ENCODE measurements at places on chromosomes 5 and 9.

DNA sequence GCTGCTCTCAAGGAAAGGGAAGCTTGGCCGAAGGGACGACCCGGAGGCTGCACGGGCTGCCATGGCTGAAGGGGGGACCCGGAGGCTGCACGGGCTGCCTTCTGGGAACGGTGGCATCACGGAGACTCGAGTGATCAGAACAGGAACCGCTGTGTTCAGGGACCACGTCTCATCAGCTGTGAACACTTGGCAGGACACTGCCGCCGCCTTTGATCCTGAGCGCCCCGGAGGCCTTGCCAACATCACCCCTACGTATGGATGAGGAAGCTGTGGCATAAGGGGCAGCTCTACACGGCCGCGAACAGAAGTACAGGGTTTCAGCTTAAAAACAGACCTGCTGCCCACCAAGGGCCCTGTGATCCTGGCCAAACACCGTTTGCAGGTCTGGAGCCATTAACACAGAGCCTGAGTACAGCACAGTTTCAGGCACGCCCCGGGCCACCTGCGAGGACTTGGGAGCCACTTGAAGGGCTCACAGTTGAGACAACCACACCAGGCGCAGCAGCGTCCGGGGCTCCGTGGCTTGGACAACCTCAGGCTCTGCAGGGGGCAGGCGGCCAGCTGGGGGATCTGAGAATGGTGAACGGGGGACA, 23.9 kb upstream of the TERT start:
- DNase-seq = no peak

DNA sequence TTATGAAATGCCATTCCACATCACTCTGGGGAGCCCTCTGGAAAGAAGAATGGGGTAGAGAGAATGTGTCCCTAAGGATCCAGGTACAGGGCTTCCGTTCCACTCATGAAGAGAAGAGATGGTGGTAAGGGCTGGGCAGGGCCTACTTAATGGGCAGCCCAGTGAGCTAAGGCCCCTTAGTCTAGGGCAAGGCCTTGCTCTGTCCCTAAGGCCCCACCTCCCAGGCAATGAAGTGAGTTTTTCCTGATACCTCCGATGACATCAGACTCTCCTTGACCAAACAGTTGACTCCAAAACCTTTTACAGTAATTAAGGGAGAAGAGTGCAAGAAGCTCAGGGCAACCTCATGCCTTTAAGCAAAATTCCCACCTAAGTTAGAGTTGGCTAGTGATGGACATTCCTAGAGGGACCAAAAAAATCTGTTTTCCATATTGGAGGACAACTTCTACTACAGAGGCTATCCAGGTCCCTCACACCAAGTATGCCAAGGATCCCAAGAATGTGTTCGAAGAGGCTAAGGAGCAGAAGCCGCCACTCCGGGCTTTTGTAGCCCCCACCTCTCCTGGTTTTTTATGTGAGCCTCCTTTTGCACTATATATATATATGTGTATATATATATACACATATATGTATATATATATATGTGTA, 5.9 kb downstream of the KLF9 start:
- no peak for DNase-seq

- DNase-seq = no peak
Measured at GRCh38 chr5:147017191-147017590, 138.6 kb upstream of the PPP2R2B start.

DNA sequence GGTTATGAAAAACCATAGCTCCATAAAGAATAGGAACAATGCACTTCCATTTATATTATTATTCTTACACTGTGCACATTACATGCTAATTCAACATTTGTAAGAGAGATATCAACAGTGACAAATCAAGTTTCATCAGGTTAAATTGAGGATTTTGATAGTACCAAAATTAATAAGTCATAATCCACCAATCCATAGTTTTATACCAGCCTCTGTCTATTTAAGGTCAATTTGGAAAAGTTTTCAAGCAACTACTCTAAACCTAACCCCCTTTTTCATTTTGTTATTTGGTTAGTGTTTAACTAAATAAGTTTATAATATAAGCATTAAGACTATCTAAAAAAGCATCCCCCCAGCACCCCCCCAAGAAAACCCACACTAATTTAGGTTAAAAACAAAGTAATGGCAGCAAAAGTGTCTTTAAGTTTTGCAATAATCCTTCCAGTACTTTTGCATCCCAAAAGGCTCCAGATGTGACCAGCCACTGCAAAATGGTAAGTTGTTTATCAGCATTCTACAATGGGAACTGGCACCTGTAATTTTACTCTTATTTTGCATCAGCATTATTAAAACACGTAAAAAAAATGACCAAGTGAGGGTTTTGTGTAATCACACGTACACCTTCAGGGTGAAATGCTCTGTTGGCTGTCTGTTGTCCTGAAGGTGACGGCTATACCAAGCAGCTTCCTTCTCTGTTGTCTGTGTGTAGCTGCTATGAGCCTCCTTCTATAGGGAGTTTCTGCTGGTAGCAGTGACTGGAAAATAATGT, 36.8 kb upstream of the SSBP2 start:
- peak; percentile 70 for DNase-seq

DNA sequence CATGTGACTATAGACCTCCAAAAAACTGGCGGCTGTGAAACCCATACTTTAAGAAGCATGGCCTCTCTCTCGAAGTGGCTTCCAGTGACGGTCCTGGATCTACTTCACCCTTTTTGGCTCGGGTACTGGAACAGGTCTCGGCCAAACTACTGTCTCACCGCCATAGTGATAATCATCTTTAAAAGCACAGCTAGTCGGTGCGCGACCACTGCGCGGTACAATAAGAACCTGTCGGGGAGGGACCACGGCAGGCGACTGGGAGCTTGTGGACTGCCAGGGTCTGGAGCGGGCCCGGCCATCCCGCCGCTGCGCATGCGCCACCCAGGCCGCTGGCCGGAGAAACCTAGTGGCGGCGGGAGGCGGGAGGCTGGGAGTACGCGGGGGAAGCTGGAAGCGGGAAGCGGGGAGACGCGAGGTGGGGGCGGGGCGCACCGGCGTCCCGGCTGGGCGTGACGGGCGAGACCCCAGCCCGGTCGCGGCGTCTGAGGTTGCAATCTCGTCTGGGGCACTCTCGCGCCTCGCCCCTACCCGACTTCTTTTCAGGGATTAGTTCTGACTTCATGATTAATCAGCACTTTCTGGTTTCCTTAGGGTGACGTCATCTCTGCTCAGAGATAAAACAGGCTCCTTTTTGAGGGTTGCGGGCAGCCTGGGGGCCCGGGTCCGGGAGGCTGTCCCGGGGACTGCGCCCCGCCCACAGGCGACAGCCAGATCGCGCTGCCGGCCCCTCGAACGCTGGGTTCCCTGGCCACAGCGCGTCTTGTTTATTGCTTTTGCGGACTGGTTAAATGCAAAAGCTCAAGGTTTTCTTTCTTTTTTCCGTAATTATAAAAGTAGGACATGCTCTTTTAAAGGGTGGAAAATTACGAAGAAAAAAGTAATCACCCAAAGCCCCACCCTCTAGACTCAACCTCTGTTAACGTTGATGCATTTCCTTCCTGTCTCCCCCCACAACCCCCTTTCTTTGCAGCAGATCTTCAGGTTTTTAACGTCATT, 266.8 kb downstream of the CWC27 start:
- peak; percentile 91 for DNase-seq

- peak; percentile 37 for DNase-seq
Measured at GRCh38 chr9:127966416-127967150, 14.2 kb downstream of the EEIG1 start.

DNA sequence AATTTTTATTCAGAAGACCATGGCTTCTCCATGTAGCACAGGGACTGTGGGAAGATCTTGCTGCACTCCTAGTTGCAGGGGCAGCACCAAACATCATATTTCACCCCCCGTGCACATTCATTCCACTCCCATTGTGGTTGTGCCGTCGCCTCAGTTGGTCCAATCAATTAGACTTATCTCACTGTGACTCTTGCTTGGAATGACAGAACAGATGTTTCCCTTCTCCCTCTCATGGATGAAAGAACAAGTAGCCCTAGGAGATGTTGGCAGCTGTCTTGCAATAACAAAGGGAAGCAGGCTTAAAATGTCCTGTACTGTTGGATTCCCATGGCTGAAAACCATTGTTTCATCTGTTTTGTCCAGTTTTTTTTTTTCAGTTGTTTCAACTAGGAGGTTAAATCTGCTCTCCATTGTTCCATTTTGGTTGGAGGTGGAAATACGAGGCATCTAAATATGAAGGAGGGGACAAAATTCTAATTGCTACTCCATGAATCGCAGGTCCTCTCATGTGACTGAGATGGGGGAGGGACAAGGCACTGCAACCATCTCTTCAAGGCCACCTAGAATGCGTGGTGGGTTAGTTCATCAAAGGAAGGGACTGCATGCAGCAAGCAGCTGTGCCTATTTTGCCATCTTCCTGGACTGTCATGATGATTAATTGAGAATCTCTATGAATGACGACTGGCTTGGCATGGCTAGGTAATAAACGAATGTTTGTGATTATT, 214.4 kb downstream of the NSG2 start:
- no peak for DNase-seq

Measured in ovary (tissue), 10 donors.